ENCODE measurements at places on chromosomes 5 and 9.

DNA sequence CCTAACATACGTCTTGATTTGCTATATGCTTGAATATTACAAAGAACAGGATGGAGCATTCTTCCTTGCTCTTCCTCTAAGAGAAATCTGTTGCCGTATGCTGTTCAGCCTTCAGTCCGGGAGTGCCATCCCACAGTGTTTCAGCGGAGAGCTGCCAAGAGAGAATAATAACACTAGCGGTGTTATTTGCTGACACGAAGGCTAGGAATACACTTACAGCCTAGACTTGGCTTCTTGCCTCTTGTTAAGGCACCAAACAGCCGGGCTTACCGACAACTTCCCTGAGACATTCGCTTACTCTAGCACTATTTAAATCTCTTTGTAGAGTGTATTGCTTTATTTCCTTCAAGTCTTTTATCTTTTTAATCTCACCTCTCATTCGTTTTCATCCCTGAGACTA, 31.4 kb downstream of the KCTD16 start:
- no peak for DNase-seq

GRCh38 chr9:10957878-10958277, 345.1 kb upstream of the PTPRD start:
- no peak for DNase-seq

DNA sequence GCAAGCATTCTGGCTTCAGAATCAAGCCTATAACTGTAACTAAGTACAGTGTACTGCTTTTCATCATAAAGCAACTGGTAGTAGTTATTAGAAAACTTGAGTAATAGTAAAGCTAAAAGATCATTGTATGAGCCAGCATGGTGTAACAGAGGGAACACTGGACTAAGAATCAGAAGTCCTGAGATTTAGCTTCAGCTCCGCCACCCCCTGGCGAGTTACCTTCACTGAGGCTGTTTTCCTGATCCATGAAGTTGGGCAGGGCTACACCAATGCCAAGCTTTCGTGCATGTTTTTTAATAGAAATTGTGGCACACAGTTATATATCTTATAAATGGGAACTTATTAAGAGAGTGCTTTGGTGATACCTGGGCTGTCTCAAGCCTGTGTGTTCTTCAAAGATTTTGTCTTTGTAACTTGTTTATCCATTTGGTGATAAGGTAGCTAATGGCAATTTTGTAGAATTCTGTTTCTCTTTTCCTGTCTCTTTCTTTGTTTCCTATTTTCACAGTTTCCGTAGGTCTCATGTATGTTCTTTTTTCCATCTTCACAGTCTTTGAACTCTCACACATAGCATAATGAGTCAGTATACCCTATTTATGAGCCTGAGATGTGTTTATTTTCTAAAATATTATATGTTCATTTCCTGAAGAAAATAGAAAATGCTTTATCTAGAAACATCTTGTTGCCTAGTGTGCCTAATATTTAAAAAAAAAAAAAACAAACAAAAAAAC, 102.3 kb downstream of the GDNF start:
- DNase-seq: no peak

GRCh38 chr9:3441197-3441816, 84.5 kb downstream of the RFX3 start:
- DNase-seq: peak; percentile 16

- no peak for DNase-seq
Observed at GRCh38 chr9:137323531-137324331, 21.7 kb upstream of the NRARP start.

- no peak for DNase-seq
Observed at GRCh38 chr5:138946831-138947560, 71.9 kb upstream of the LRRTM2 start.

GRCh38 chr9:88712484-88712883, 177.5 kb downstream of the NXNL2 start:
- DNase-seq: no peak

DNA sequence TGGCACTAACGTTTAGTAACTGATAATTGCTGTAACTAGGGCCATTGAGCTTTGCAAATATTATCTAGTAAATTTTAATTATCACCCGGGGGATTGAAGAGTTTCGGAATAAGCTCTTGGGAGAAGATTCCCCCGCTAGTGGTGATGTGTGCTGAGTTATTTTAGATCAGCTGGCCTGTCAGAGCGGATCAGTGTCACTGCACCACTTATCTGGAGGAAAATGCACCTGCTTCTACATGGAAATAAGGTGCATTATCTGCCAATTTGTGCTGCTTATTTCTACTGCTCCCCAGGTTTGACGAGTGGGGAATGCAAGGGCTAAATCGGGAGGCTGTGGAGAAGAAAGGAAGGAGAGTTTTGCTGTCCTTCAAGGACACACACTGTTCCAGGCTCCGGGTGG, 518.6 kb downstream of the TLE4 start:
- DNase-seq: no peak

- no peak for DNase-seq
Observed at GRCh38 chr9:12670006-12670405, 23.2 kb upstream of the TYRP1 start.

- no peak for DNase-seq
Observed at GRCh38 chr5:59428391-59428790, 465.1 kb downstream of the PDE4D start.

GRCh38 chr9:2495221-2496005, 126.2 kb upstream of the VLDLR start:
- no peak for DNase-seq

- DNase-seq: no peak
Observed at GRCh38 chr5:110104726-110105669, 415.3 kb downstream of the MAN2A1 start.

DNA sequence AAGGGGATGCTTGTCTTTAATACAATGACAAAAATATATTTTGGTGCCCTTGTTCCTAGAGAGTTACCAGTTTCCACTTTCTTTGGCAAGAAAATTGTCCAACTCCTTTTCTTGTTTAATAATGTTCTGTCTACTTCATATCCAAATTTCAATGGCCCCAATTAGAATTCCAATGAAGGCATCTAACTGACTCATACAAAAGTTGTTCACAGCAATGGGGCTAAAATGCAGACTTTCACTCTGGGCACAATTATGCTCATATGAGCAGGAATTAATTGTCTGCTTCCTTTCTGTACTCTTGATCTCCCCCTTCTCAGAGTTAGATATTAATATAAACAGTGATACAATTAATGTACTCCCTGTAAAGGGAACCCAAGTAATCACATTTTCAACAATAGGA, 42.1 kb upstream of the ZNF622 start:
- DNase-seq: no peak

DNA sequence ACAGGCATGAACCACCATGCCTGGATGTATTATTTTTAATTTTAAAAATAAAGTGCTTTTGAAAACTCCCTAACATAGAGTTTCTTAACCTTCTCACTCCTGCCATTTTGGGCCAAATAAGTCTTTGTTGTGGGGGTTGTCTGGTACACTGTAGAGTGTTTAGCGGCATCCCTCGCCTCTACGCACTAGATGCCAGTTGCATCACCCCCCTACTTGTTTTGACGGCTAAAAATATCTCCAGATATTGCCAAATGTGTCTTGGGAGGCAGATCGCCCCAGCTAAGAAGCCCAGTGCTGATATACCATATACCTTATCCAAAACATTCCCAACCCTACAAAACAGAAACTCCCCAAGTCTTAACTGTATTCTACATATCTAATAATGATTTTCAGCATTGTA, 54.6 kb downstream of the SCAI start:
- DNase-seq: no peak

DNA sequence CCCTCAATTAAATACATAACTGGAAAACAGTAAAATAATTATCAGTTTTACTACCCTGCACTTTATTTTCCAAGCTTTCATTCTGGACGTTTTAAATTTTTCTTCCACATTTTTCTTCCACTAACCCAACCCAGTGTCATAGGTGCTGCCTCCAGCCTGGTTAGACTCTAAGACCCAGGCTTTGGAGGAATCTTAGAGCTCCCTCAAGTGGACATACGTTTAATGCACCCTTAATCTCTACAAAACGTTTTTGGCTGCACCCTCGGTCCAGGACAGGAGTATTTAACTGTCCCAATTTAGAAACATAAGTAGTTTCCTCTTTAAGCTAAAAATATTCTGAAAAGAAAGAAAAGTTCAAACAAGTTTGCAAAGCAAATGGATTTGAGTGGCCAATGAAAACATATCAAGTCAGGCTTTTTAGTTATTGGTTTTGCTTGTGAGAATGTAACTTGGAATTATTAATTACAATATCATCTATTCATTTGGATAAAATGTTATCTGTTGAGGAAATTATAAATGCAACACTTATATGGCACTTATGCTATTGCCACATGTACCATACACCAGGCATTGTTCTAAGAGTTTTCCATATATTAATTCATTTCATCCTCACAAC, 38.9 kb downstream of the CDH6 start:
- peak; percentile 39 for DNase-seq

GRCh38 chr5:78526049-78526525, 122.5 kb downstream of the LHFPL2 start:
- DNase-seq: no peak

- DNase-seq: no peak
Observed at GRCh38 chr9:34428325-34428958, 29.9 kb downstream of the FAM219A start.

GRCh38 chr9:22650946-22651345, 204.3 kb downstream of the DMRTA1 start:
- DNase-seq: no peak

- DNase-seq: no peak
Observed at GRCh38 chr5:170097934-170098333, 7.8 kb upstream of the FOXI1 start.

- DNase-seq: no peak
Observed at GRCh38 chr5:60208716-60209115, 315.2 kb upstream of the PDE4D start.

DNA sequence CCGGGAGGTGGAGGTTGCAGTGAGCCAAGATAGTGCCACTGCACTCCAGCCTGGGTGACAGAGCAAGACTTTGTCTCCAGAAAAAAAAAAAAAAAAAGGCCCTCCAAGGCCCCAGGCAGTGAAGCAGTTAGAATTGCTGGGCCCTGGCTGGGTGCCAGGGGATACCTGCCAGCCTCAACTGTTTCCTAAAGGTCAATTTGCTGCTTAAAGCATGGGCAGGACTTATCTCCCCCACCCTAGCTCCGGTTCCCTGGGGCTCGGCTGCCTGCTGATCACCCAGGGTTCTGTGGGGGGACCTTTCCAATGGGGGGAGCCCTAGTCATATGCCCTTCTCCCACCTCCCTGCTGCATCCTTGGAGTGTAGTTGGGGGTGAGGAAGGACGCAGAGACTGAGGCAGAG, 25.7 kb downstream of the NCS1 start:
- DNase-seq: no peak

- no peak for DNase-seq
Observed at GRCh38 chr9:113978725-113979342, 99.3 kb downstream of the AMBP start.

- no peak for DNase-seq
Observed at GRCh38 chr9:105039175-105039799, 111.3 kb upstream of the ABCA1 start.

GRCh38 chr5:98299435-98299834, 474.0 kb upstream of the RGMB start:
- no peak for DNase-seq

GRCh38 chr5:111853748-111854147, 96.8 kb upstream of the NREP start:
- no peak for DNase-seq

DNA sequence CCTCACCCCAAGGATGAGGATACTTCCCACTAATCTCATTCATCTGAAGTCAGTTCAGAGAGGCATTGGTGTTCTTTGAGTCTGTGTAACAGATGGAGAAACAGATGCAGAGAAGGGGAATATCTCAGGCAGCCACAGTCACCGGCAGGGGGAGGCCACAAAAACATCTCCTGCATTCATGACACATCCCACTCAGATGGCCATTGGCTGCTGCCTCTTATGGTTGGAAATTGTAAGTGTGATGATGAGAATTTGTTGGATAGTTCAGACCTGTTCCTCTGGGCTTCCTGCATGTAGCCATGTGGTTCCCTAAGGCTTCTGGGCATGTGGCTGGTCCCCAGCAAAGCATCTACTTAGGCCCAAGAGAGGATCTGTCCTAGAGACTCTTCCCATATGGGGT, 45.9 kb upstream of the GABRP start:
- no peak for DNase-seq

GRCh38 chr5:129125819-129126218, 31.3 kb downstream of the ISOC1 start:
- no peak for DNase-seq

DNA sequence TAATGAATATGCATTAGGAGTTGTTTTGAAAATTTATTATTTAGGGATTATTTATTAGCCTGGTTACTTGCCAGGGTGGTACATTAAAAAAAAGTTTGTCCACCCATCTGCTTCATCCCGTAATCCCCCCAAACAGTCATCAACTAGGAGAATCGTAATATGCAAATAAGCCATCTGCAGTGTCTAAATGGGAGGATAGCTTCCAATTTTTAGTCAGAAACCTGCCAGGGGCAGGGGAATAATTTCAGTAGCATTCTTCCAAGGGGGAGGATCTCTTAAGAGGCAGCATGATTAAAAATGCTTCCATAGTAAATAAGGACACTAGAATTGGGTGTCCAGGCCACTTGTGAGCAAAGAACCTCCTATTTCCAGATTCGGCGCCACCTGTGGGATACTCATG, 43.3 kb downstream of the SH3GL2 start:
- no peak for DNase-seq

- no peak for DNase-seq
Observed at GRCh38 chr5:116738615-116739261, 164.1 kb upstream of the SEMA6A start.

- no peak for DNase-seq
Observed at GRCh38 chr9:28121366-28121765, 548.1 kb upstream of the C9orf72 start.

DNA sequence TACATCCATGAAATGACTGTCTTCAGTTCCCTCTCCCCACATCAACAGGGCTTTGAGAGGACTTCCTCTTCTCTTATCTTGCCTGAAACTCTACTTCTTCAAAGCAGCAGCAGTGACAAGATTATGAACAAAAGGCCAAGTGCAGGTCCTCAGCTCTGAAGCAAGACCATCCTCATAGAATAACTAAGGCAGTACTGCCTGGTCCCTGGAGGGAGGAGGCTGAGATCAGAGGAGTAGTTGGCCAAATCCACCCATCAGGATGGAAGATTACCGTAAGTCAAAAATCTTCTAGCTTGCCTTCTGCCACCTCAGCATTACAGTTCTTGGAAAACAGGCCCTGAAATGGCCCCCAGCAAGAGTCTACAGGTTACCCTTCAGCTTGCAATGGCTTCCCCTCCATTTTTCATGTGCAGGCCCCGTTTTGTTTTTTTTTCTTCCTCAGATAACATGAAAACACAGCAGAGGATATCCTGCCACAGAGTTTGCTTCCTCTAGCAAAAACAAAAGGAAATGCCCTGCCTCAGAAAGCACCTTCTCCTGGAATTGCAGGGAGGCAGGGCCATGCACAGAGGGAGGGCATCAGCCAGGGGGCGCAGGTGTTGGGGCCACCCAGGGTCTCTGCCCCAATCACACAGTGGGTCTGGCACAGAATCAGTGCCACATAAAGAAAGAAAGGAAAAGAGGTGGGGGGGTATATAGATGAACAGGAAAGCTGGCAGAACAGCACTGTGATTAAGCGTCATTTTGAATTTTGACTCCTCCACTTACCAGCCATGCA, 40.0 kb downstream of the KLHL3 start:
- DNase-seq: no peak
